Lung microvascular endothelial cell (primary cell): ENCODE measurements at places on chromosomes 7 and 10.

- no peak for DNase-seq
Observed at GRCh38 chr10:104417637-104418292, 64.1 kb downstream of the CFAP58 start.

DNA sequence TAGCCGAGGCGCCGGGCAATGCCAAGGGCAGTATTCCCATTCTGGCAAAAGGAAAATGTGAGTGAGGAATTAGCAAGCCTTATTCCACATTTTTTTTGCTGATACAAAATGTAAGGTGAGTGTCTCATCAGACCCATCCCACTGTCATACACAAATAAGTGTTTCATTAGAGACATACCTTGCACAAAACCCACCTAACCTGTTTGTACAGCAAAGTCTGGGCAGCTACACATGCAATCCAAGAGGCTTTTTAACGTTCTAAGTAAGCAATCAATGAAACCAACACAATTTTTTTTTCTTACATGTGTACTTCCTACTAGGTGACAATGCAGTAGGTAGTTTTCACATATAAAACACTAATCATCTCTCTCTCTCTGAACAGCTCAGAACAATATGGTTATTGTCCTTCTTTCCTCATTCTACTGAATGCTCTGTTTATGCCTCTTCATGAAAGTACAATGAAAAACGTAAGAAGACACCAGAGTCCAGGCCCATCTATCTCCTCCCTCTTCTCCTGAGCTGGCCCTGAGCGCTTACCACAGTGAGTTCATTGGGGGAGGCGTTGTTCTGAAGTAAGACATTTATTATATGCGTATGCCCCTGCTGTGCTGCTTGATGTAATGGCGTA, 217.2 kb downstream of the ANK3 start:
- no peak for DNase-seq

- no peak for DNase-seq
Observed at GRCh38 chr10:120607016-120607709, 150.1 kb downstream of the PLPP4 start.

DNA sequence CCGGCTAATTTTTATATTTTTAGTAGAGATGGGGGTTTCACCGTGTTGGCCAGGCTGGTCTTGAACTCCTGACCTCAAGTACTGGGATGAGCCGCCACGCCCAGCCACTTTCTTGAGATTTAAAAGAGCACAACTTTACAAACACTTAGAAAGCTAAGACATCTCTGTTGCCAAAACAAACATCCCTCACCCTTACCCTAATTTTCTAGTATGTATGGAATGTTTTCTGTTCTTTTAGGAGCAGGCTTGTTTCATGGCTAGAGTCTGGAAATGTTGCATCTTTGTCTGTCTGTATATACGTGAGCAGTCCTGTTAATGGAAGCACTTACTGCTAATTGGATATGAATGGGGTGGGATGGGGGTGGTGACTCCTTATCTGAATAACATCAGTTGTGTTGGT, 2.9 kb downstream of the OLAH start:
- DNase-seq: no peak

DNA sequence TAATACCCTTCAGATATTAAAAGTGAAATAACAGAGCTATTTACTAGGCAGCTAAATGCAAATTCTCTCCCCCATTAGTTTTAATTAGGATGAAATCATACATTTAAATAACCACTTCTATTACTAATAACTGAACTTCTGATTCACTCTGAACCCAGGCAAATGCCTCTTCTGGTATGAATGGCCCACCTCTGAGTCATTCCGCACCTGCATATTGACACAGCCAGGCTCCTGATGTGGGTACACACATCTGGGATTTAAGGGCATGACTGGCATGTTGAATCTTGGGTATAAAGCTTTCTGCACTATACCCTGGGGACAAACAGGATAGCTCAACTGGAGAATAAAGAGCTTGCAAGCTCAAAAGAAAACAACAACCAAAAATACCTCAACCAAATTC, 140.9 kb downstream of the AUTS2 start:
- DNase-seq: no peak

DNA sequence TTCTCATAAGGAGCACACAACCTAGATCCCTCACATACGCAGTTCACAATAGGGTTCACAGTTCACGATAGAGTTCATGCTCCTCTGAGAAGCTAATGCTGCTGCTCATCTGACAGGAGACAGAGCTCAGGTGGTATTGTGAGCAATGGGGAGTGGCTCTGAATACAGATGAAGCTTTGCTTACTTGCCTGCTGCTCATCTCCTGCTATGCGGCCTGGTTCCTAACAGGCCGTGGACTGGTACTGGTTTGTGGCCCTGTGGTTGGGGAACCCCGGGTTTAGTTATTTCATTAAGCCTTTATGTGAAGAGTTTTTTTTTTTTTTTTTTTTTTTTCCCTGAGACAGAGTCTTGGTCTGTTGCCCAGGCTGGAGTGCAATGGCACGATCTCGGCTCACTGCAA, 19.4 kb downstream of the SLK start:
- no peak for DNase-seq

- DNase-seq: no peak
Observed at GRCh38 chr10:6741541-6741941, 161.5 kb upstream of the PRKCQ start.

DNA sequence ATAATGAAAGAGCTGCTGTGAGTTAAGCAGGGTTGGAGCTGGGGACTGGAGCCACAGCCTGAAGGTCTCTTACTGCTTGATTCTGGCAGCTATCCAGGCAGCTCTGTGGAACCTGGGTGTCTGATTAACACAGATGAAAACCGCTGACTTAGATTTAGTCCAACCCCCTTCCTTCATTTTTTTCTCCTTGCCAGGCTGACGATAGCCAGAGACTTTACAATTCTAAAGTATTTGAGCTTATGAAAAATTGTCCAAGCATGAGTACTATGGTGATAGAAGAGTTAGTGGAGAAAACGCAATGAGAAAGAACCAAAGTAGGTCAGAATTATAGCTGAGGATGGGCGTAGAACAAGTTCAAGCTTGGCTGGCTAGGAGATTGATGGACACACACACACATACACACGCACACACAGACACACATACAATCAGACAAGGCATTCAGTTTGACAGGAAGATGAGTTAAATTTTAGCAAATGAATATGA, 13.5 kb upstream of the GPR85 start:
- DNase-seq: no peak

- DNase-seq: no peak
Observed at GRCh38 chr10:15864419-15864818, 4.1 kb upstream of the MINDY3 start.
